NCI-H1105 treated with DMSO at 0.1 percent for 48 hours (cell line): ENCODE measurements at places on chromosomes 6 and 20.

DNA sequence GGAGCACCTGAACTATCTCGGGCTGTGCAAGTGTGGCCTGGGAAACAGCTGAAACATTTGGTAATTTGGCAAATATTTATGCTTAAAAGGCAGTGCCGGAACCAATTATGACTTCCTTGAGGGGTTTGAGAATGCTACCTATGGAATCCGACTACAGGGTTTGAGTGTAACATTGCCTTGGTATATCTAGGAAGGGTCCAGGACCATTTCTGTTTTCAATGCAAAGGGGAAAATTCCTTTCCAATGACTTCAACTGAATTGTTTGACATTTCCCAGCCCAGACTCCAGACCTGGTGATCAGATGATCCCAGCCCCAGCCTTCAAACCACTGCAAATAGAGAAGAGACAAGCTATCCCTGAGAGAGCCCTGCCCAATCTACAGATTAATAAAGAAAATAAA lies 4.6 kb upstream of the PPP1R3G start:
- no peak for DNase-seq

DNA sequence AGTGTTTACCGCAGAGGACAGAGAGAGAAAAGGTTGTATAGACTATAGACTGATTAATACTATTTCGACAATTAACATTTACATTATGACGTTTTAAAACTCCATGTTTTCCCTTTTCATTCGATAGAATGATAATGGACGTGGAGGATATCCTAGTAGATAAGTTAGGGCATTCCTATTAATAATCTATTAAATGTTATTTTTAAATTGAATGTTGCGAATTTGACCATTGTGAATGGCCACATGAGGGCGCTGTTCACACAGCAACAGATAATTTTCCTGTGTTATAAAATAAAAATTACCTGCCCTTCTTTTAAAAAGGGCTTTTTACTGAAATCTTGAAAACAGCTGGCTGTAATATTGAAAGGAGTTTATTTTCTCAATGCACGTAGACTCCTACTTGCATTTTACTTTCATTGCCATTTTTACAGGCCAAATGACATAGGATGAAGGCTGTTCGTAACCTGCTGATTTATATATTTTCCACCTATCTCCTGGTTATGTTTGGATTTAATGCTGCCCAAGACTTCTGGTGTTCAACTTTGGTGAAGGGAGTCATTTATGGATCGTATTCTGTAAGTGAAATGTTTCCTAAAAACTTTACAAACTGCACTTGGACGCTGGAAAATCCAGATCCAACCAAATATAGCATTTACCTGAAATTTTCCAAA lies 3.3 kb downstream of the ADGRB3 start:
- DNase-seq, result peak; percentile 63

- no peak for DNase-seq
Measured at GRCh38 chr20:61217848-61218247, 34.2 kb upstream of the CDH4 start.

GRCh38 chr20:55569084-55569483 lies 436.2 kb downstream of the CBLN4 start:
- no peak for DNase-seq

DNA sequence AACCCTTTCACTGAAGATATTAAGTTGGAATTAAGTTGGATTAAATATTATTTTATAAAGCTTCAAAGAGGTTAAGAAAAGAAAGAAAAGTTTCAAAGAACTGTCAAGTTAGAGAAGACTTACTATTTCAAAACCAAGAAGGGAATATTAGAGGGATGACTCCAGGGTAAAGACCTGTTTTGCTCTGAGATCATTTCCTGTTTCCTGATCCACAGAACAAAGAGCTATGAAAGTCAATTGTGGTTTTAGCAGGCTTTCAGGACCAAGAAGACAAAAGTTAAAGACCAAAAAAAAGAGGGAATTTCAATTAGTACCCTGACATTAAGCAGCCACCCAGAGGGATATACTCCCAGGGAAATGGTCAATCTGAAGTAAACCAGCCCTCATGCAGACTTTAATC lies 19.4 kb downstream of the ESF1 start:
- DNase-seq, result no peak

- no peak for DNase-seq
Measured at GRCh38 chr20:58877976-58878360, 25.5 kb downstream of the GNAS start.

DNA sequence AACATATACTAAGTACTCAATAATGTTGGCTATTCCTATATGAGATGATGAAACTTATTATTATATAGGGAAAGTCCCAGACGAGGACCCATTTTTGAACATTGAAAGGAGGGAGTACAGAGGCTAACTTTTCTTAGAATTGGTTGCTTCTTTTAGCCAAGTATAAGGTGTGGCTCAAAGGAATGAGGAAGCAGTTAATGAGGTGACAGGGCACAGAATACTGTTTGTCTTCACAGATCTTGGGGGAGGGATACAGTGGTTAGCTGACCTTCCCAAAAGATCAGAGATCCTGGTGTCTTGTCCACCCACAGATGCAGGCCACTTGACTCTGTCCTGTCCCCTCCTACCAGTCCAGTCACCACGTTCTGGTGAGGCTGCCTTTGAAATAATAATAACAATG lies 67.8 kb upstream of the EPB41L1 start:
- no peak for DNase-seq

DNA sequence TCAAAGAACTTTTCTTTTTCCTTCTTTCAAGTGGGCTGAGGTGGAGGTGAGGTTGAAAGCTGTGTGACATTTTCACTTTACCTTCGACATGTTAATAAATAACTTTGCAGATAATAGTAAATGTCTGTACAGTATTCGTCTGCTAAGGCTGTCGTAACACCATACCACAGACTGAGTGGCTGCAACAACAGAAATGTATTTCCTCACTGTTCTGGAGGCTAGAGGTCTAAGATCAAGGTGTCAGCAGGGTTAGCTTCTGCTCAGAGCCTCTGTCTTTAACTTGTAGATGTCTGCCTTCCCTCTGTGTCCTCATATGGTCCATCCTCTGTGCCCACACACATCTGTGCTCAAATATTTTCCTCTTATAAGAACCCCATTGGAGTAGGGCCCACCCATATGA lies 14.9 kb downstream of the PHACTR2 start:
- no peak for DNase-seq

- no peak for DNase-seq
Measured at GRCh38 chr6:42367353-42368011, 84.2 kb downstream of the TRERF1 start.

GRCh38 chr20:21238818-21239536 lies 64.2 kb upstream of the XRN2 start:
- DNase-seq, result no peak

- DNase-seq, result no peak
Measured at GRCh38 chr6:158762787-158763433, 56.3 kb downstream of the EZR start.

GRCh38 chr20:37096415-37097041 lies 731 bp upstream of the RBL1 start:
- DNase-seq, result no peak

GRCh38 chr6:170274713-170275560 lies 15.9 kb downstream of the DLL1 start:
- DNase-seq, result no peak

GRCh38 chr6:43838276-43839036 lies 68.4 kb downstream of the VEGFA start:
- no peak for DNase-seq
